ENCODE measurements at places on chromosomes 7 and 10.

- peak; percentile 59 for DNase-seq
Observed at GRCh38 chr10:96124230-96125141, 5.6 kb upstream of the ZNF518A start.

- DNase-seq = no peak
Observed at GRCh38 chr7:145497911-145498525, 618.6 kb upstream of the CNTNAP2 start.

DNA sequence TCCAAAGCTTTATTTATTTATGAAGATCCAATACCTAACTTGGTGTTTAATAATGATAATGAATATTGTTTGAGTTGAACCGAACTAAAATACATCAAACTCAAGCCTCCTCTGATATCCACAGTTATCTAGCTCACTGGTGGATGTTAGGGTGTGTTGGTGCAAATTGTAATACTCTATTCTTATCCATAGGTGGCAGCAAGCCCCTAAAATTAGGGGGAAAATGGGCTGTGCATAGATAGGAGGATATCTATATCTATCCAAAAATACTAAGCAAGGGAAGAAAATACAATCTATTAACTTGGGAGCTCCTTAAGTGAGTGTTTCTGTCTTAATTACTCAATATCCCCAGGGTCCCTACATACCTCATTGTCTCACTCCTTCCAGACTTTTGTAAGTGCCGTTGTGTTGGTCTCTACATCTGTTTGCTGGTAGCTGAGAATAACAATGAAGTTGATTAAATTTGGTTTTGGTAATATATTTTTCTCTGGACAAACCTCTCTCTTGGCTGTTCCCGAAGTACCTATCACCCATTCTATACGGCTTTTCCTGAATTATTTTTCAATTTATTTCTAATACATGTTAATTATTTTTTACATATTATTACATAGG, 55.0 kb upstream of the VWDE start:
- peak; percentile 58 for DNase-seq

GRCh38 chr10:119863951-119864565, 8.6 kb downstream of the MCMBP start:
- no peak for DNase-seq

GRCh38 chr10:22833353-22833752, 94.5 kb upstream of the ARMC3 start:
- no peak for DNase-seq
